ENCODE measurements at places on chromosomes 5 and 9. TPM values are rescaled to one million over a fixed set of nuclear protein-coding genes. Genes with fewer than 3 reads are reported as not detected.

The PLAC8L1 gene
- 0.83 TPM for total RNA-seq

The TXNDC8 gene
- total RNA-seq: not detected

The OMD gene
- total RNA-seq: not detected

The CARD6 gene
- 2.7 TPM for total RNA-seq

The CKMT2 gene
- total RNA-seq: not detected

- DNase-seq: no peak
Observed at GRCh38 chr5:50720061-50720710, 53.7 kb downstream of the PARP8 start.

- no peak for DNase-seq
Observed at GRCh38 chr5:144120661-144121180, 49.7 kb downstream of the YIPF5 start.

DNA sequence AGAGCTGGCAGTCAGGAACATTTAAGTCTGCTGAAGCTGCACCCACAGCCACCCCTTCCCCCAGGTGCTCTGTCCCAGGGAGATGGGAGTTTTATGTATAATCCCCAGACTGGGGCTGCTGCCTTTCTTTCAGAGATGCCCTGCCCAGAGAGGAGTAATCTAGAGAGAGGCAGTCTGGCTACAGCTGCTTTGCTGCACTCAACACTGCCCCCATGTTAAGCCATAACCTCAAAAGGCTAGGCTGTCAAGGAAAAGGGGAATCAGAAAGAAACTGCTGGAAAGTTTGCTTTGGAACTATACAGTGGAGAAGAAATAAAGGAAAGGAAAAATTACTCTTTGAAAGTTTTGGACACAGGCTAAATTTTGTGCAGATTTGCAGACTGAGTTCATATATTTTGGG is 127.2 kb downstream of the MACIR start:
- DNase-seq: no peak

DNA sequence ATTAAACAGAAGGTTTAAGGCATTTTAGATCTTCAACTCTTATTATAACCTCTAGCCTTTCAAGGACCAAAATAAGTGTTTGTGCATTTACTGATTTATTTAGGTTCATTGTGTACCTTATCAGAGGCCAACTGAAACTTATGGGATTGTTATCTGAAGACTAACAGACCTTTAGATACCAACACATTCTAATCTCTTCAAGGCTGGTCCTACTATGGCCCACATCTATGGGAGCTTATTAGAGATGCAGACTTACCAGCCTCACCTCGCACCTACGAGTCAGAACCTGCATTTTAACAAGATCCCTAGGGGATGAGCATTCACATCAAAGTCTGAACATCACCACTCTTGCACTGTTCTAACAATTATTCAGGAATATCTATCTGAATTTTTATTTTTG is 1.9 kb downstream of the IARS1 start:
- DNase-seq: no peak

DNA sequence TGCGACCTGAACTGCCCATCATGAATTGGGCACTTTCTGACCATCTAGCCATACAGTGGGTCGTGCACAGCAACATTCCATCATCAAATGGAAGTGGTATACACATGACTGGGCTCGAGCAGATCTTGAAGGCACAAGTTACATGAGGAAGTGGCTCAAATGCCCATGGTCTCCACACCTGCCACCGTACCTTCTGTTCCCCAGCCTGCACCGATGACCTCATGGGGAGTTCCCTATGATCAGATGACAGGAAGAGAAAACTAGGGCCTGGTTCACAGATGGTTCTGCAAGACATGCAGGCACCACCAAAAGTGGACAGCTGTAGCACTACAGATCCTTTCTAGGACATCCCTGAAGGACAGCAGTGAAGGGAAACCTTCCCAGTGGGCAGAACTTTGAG is 21.8 kb downstream of the MTMR12 start:
- DNase-seq: no peak

DNA sequence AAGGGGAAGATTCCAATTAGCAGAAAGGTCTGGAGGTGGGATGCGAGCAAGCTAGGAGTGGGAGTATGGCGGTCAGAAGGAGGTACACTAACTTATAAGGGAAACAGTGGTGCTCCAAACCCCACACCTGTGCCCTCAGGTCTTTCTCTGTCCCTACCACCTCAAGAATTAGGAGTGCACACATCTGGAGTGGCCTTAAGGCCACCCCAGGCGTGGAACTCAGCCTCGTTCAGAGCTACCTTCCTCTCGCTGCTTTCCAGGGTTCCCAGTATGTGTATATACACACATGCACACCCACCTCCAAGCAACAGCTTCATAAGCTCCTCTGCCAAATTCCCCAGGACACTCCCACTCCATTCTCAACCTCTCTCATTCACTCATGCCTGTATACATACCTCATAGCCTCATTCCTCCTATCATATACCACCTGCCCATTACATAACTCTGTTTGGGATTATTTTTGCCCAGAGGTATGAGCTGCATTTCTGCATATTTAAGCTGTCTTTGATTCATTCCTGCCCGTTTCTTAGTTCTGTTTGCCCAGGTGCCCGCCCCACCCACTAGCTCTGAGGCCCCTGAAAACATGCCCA is 118.7 kb downstream of the PSD2 start:
- no peak for DNase-seq

DNA sequence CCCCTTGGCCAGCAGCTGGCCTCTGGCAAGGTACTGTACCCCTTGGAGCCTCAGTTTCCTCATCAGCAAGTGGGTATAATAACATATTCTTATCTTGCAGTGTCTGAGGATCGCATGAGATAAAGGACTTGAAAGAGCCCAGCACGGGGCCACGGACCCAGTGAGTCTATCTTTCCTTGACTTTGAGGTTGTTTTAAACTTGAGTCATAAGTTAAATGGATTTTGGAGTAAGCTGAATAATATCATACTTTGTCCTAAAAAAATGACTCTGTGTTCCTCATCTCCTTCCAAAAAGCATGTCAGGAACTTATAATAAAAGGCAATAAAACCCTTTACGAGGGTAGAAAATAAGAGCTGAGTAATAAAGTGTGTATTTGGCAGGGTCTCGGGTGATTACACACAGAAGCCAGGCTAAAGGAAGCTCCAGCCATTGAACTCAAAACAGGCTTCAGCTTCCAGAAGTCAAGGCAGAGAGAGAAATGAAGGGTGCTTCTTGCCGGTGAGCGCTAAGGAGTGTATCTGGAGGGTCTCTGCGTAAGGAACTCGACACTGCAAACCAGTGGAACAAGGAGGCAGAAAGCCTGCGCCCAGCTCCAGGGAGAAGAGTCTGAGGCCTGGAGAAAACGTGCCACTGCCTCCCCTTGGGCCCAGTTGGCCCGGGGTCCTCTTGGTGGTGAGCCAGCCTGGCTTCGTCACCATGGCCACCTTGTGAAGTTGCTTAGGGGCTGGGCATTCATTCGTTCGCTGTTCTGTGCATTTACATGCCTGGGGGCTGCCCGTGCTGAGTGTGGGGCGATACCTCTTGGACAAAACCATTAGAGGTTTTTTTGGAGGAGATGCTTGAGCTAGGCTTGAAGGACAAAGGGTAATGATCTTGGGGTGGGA is 72.4 kb upstream of the PHYKPL start:
- DNase-seq: no peak

DNA sequence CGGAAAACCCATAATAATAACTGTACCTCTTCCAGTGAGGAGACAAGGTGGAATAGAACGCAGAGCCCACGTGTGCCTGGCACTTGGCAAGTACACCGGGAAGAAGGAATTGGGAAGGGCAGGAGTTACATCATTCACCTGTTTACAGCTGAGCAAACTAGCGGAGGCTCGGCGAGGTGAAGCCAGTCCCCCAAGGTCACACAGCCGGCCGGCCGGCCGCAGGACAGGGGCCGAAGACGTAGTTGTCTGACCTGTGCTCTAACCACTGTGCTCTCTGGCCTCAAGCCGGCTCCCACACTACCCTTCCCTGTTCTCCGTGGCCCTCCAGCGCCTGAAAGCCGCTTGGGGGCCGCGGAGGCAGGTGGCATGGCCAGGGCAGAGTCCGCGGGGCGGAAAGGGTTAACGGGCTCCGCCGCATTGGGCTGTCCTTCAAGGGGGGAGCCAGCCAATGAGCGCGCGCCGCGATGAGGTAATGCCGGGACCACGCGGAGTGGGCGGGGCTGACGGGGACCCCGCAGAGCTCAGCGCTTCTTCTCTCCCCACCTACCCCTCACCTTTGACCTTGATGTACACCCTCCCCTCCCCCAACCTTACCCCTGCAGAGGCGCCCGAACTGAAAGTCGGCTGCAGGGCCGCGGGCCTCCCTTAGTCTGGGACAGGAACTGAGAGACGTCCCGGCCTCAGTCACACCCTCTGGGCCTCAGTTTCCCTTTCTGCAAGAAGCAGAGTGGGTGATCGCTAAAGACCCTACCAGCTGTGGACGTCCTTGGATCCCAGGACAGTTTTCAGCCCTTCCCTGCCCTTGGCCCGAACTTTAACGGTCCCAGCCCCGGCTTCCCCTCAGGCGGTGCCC is 125.1 kb downstream of the C9orf50 start:
- DNase-seq: peak; percentile 87

GRCh38 chr9:70902171-70902570 is 219.2 kb downstream of the TRPM3 start:
- DNase-seq: peak; percentile 51

DNA sequence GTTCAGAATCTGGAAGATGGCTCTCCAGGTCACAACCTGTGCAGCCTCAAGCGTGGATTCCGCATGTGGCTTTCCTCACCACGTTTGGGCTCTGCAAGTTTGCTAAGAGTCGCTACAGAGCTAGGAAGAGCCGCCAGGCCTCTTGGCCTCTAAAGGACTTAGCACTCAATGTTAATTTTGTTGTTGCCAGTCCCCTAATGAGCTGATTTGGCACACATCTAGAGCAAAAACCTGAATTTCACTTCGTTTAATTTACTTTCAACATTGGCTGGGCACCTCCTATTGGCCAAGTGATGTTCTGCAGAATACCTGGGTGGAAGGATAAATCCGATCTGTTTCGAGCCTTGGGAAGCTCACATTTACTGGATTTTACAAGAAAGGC is 65.8 kb upstream of the UNC5A start:
- no peak for DNase-seq

GRCh38 chr5:65800775-65801174 is 78.8 kb downstream of the NLN start:
- DNase-seq: no peak

DNA sequence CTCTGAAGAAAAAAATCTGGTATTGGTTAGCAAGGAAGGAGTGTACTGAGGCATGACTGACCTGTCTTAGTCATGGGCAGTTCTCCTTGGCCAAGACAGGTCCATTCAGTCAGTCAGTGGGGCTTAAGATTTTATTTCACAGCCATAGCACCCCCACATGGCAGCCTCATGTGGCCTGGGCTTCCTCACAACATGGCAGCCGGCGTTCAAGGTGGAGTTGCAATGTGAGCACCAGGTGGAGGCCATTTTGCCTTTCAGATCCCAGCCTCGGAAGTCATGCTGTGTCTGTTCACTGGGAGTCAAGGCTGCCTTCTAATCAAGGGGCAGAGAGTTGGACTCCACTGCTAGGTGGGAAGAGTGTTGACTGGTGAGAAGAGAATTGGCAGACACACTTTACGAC is 10.3 kb upstream of the CARD19 start:
- no peak for DNase-seq

- DNase-seq: no peak
Observed at GRCh38 chr5:151630088-151630487, 39.0 kb upstream of the FAT2 start.

- DNase-seq: peak; percentile 75
Observed at GRCh38 chr5:112419164-112419985, at the start of gene EPB41L4A. Gene EPB41L4A, minus strand, starts transcription at chr5:112419277. Its CDS starts 238 bp downstream, at chr5:112419039.

DNA sequence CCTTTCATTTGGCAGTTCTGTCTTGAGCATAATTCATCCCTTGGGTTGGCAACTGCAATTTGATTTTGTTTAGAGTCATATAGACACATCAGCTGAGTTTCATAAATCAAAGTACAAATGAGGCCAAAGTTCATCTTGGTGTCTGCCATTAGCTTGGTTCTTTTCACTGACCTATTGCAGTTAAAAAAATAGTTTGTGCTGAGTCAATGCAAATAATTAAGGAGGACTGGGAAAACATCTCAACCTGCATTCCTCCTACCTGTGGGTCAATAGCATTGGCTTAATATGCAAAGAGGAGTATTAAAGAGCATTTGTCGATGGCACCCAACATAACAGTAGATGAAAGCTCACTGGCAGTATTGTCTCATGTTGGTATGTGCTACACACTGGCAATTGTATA is 1.6 kb downstream of the PKD2L2 start:
- no peak for DNase-seq

- DNase-seq: no peak
Observed at GRCh38 chr9:94951324-94952135, 225.0 kb downstream of the AOPEP start.

- DNase-seq: peak; percentile 76
Observed at GRCh38 chr5:112492291-112492690, 73.2 kb upstream of the EPB41L4A start.

DNA sequence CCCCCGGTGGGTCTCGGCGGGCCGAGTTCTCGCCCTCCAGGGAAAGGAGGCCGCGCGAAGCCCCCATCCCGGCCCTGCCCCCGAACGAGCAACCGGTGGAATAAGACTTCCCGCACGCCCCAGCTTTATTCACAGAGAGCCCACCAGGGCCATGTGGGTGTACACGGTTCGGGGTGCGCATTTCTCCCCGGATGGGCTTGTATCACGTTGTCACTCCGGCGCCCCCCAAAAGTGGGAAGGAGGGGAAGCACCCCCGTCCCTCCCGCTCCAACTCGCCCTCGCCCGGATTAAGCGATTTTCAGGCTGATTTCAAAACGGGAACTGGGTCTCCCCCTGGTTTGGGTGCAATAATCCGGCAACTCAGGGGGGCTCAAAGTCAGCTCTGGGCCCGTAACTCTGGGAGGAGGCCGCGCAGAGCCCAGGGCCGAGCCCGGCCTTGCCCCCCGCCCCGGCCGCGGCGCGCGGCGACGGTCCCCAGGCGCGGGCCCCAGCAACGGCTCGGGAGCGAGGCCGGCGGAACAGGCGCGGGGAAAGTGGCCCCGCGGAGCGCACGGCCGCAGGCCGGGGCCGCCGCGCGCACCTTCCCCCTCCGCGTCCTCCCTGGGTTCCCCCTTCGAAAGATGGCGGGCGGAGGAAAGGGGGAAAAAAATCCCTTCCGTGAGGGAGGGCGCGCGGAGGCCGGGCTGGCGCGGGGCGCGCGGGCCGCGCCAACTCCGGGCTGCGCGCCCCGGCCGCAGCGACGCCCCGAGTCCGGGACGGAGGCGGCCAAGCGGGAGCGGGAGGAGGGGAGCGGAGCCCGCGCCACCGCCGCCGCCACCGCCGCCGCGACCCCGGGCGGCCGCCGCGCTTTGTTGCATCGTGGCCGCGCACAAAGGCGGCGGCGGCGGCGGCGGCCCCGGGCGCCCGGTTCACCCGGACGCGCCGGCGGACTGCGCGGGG is 644 bp downstream of the BRD3 start:
- DNase-seq: peak; percentile 53

DNA sequence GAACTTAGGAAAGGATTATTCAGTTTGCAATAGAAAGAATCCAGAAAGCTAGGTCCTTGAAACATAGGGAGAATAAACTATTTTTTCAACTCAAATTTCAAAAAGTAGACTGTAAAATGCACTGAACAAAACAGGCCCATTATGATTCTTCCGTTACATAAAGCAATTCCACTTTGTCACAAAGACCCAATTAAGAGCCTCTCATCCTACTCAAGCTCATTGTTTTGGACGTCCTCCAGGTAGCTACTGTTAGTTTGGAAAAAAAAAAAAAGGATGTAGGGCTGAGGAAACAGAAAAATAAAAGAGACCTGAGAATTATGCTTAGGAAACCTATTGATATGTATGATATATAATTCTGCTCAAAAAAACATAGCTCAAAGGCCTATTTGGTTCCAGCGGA is 74.0 kb downstream of the DIRAS2 start:
- no peak for DNase-seq

- no peak for DNase-seq
Observed at GRCh38 chr9:74865177-74865576, 22.5 kb downstream of the TRPM6 start.
